CD14-positive monocyte (primary cell): ENCODE measurements at places on chromosomes 11 and 22. TPM values are rescaled to one million over a fixed set of nuclear protein-coding genes. Genes with fewer than 3 reads are reported as not detected.

GRCh38 chr11:88535916-88536547, 198.5 kb upstream of the CTSC start:
- DNase-seq: no peak

DNA sequence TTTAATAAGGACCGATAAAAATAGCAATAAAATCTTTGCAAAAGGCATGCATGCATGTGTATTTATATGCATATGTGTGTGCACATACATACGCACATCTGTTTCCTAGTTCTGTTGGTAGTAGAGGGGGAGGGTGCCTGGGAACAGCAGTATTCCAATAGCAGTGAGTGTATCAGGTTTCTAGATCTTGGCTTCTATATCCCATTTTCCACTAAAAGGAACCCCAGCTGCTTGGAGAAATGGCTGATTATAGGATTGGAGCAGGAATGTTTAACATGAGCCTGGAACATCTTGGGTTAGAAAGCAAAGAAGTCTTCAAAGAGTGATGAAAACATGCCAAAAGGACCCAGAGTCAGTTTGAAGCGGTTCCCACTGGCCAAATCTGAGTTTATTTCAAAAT, 21.0 kb downstream of the TNRC6B start:
- DNase-seq: no peak

DNA sequence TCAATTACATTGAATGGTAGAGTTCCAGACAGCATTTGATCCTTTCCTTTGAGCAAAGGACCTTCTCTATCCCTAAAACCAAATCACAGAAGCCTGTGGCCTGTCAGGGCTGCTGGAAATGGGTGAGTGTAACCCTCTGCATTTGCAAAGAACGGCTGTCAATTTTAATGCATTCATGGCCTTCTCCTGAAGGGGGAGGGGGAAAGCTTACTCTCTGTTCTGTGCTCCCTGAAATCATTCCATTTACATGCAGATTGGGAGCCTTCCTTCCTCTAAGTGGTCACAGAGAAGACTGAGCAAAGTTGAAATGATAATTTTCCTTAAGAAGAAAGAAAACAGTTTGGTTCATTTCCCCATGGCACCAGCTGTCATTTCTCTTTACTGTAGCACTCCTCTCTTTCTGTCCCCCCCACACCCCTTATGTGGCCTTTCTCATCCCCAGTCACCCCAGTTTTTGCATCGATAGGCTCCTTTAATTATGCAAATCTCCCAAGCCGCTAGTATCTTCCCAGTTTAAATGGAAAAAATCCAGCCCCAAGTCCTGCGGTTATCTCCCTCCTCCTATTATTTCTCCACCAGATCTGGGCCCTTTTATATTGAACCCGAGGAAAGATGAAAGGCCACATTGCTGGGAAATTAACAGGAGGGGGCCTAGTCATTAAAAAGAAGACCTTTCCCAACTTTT, 109.4 kb upstream of the KIRREL3 start:
- no peak for DNase-seq

DNA sequence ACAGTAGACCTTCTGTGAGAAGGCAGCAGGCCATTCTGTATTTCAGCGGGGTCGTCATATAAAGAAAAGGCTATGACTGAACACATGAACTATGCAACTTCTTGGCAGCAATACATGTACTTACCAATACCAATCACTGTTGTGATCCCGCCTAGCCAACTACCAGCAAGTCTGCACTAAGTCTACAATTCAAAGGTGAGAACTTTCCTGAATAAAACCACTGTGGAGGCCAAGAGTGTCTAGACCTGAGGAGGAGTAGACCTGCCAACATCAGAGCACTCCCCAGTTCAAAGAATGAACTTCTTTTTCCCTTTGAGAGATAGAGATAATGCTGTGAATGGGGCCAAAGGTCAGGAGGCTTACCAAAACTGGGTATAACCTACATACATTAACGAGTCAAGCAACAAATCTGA, 108.2 kb downstream of the SIK3 start:
- no peak for DNase-seq

The ENTHD1 gene
- polyA plus RNA-seq: not detected

The WNT11 gene
- 0.09 TPM for polyA plus RNA-seq
